AG10803 (cell line): ENCODE measurements at places on chromosomes 2 and 18.
A peak's percentile ranks its signal among the peaks of the same experiment; 100 is the strongest.

- no peak for DNase-seq
Observed at GRCh38 chr18:33157893-33158292, 282.6 kb downstream of the CCDC178 start.

GRCh38 chr18:50803592-50803991 lies 16.2 kb downstream of the MRO start:
- no peak for DNase-seq

GRCh38 chr2:168207851-168208250 lies 39.5 kb downstream of the STK39 start:
- no peak for DNase-seq

- DNase-seq = no peak
Observed at GRCh38 chr2:128358941-128359731, 40.5 kb upstream of the HS6ST1 start.

GRCh38 chr2:102703748-102704147 lies 58.1 kb upstream of the TMEM182 start:
- peak; percentile 19 for DNase-seq

DNA sequence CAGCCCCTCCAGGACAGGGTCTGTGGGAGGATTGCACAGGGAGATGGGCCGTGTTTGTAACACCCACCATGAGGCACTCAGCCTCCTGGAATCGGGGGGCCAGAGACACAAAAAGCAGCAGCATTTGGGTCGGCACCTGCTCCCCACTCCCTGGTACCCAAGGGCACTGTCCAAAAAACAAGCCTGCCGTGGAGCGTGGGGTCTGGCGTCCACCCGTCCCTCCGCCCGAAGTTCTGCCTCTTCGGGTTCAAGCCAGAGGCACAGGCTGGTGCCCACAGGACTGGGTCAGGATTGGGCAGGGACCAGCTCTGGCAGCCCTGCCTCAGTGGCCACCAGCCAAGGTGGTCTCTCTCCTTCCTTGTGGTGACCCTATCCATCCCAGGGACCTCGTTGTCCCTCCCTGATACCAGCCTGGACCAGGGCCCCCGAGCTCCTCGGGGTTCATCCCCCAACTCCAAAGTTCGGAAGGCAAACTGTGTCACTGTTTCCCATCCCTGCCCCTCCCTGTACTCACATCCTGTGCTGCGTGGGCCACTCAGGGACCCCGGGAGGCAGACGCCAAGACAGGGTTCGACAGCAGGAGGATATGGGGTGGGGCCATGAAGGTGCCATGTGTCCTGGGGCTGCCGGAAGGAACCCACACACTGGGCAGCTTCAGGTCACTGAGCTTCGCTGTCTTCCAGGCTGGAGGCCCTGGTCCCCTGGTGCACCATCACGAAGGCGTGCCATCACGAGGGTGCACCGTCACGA lies 126.0 kb upstream of the HDAC4 start:
- DNase-seq = no peak

DNA sequence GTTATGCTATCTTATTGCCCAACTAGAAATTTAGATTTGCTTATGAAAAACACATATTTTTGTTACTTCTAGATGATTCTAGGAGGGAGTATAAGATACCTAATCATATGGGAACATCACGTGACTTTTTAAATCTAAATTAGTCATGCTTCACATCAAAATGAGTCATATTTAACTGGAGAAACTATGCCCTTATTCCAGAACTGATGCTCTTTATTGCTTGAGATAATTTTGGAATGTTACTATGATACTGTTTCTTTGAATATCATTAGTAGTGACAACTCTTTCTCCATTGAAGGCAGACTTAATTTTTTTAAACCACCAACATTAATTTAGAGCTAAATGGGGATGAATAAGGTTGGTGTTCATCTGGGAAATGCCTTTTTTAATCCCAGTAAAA lies 19.9 kb upstream of the ELAC1 start:
- DNase-seq = no peak

GRCh38 chr18:31438402-31438801 lies 9.1 kb upstream of the DSG3 start:
- no peak for DNase-seq

- DNase-seq = peak; percentile 10
Observed at GRCh38 chr2:226792155-226792881, 7.3 kb downstream of the IRS1 start.

DNA sequence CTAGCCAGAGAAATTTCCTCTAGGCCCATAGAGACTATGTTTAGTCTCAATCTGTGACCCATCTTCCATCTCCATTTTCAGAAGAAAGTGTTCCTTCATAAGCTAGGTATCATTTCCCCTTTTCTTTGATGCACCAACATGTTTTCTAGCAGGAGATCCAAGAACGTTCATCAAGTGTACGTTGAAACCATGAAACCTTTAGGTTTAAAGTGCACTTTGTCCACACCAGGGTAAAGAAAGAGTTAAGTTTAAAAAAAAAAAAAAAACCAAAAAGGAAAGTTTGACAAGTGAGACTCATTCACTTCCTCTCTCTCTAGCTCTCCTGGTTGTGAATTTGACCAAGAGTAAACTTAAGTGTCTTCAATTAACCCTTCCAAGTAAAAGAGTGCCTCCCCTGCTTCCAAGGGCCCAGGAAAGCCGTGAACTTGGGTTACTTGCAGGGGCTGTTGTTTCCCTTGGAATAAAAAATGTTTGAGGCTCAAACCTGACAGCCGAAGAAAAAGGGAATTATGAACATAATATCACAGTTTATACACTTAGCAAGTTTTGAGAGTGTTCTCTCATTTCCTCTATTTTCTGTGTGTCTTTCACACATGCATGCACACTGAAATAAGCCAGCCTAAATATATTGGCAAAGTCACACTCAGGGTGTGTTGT lies 56.7 kb downstream of the LBH start:
- no peak for DNase-seq

DNA sequence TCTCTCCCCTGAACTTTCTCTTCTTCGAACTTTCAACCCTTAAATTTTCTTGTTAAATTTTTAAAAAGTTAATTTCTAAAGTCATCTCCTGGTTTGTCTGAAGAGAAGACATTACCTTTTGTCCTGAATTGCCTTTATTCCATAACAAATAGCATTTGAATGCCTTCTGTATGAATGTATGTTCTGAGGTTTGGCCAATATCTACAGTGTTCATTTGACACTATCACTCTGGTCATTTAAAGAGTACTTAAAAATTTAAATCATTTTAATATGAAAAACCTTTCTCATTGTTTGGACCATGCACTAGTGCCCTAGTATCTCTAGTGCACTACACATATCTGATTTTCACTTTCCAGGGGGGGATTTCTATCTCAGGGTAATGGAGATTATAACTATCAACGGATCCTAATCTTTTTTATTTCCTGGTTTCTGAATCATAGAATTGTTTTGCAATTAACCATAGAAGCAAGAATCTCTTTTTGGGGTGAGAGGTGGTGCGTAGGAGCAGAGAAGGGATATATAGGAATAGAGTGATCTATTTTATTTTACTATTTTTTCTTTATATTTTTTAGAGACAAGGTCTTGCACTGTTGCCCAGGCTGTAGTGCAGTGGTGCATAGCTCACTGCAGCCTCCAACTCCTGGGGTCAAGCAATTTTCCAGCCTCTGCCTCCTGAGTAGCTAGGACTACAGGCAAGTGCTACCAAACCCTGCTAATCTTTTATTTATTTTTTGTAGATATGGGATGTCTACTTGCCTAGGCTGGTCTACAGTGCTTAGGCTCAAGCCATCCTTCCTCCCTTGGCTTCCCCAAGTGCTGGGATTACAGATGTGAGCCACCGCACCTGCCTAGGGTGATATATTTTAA lies 25.5 kb downstream of the TANC1 start:
- DNase-seq = no peak

DNA sequence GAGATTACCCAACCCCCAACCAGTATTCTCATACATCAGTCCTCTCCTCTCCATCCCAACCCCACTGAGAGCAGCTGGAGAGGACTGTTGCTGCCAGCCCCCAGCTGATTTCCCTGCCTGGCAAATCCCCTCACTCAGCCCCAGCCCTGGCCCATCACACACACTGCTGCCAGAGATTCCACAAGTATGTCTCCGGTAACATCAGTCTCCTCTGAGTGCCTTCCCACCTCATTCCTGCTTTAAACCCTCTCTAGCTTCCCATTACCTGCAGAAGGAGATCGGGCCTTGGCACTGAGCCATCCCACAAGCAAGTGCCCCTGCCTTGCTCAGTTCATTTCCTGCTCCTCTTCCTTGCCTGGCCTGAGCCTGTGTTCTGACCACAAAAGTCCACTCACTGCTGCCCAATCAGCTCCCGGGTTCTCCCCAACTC lies 50.6 kb upstream of the ZFP36L2 start:
- DNase-seq = no peak

DNA sequence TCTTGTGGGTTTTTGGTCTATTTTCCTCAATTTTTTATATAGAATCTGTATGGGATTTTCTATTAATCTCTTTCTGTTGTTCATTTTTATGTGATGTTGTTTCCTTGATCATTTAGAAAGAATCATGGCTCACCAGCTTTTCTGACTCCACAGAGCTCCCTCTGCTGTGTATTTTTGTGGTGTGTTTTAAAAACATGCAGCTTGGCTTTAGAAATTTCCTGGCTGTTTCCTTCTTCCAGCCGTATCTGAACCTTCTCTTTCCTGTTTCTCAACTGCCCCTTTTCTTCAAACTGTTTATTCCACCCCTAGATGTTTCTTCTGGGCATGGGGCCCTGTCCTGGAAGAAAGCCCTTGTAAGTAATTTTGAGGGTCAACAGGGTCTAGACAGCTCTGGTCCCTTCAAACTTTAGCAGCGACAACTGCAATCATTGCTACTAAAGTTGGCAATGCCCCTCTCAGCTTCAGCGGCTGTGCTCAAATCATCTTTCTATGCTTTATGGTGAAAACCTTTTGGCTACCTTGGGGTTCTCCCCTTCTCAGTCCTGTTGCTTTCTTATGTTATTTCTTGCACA lies 17.6 kb upstream of the COPS8 start:
- DNase-seq = no peak

DNA sequence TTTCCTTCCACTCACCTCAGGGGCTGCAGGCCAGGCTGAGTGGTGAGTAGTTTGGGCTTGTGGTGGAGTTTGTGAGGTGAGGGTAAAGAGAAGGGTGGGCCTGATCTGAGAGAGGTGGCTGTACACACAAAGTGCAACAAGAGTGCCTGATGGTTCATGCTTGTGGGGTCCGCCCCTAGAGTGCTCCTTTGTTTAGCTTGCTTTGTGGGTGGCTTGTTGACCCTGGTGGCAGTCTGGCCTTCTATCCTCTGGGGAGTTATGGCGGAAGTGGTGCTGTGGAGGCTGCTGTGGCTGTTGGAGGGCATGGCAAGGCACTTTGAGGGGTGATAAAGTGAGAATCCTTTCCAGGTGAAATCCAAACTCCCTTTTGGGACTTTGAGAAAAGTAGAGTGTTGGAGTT lies 10.6 kb downstream of the UBE2F start:
- no peak for DNase-seq

- no peak for DNase-seq
Observed at GRCh38 chr2:46667945-46668344, 188.6 kb downstream of the TMEM247 start.

DNA sequence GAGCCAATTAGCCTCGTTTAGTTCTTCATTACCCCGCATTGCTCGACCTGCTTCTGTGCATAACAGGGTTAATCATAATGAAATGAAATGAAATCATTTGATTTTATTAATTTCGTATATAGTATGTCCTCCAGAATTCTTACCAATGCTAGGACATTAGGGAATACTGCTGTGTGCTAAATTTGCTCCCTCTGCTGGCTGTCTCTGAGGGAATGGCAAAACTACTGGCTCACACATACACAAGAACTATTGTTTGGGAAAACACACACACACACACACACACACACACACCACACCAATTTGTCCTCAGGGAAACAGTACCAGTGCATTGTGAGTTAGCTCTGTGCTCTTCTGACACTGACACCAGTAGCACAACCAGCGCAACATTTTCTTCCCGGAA lies 273.3 kb upstream of the TCF4 start:
- DNase-seq = peak; percentile 78

- no peak for DNase-seq
Observed at GRCh38 chr2:12173943-12174340, 427.5 kb downstream of the LPIN1 start.

- no peak for DNase-seq
Observed at GRCh38 chr2:239224199-239224570, 176.6 kb downstream of the HDAC4 start.

GRCh38 chr2:32564417-32565035 lies 63.3 kb upstream of the TTC27 start:
- no peak for DNase-seq

GRCh38 chr2:6312367-6312766 lies 553.3 kb downstream of the CMPK2 start:
- no peak for DNase-seq

DNA sequence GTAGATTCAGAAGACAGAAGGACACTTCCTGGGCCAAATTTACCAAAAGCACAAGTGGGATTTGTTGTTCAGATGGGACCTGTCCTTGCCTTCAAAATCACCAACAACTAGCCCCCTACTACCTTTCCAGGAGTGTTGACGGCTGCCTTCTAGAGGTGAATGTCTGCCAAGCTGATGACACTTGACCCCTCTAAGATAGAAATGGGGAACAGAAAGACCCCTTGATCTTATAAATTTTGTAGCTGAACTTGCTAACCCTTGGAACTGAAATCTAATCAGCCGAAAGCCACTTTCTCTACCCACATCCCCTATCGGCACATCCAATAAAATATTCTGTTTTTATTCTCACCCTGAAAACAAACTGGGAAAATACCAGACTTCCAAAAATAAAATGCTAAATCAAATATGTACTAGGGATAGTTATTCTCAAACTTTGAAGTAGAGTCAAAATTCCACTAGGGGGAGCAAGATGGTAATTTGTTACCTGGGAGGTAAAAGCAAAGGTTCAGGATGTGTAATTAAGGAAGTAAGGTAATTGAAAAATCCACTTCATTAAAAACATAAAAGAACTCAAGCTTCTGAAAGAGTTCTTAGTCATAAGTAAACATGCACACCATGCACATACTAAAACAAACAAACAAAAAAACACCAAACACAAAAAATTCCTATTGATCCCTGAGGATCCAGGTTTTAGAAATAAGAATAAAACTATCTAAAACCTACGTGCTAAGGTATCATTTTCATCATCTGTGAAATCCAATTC lies 119.2 kb downstream of the ANKRD44 start:
- DNase-seq = peak; percentile 33

DNA sequence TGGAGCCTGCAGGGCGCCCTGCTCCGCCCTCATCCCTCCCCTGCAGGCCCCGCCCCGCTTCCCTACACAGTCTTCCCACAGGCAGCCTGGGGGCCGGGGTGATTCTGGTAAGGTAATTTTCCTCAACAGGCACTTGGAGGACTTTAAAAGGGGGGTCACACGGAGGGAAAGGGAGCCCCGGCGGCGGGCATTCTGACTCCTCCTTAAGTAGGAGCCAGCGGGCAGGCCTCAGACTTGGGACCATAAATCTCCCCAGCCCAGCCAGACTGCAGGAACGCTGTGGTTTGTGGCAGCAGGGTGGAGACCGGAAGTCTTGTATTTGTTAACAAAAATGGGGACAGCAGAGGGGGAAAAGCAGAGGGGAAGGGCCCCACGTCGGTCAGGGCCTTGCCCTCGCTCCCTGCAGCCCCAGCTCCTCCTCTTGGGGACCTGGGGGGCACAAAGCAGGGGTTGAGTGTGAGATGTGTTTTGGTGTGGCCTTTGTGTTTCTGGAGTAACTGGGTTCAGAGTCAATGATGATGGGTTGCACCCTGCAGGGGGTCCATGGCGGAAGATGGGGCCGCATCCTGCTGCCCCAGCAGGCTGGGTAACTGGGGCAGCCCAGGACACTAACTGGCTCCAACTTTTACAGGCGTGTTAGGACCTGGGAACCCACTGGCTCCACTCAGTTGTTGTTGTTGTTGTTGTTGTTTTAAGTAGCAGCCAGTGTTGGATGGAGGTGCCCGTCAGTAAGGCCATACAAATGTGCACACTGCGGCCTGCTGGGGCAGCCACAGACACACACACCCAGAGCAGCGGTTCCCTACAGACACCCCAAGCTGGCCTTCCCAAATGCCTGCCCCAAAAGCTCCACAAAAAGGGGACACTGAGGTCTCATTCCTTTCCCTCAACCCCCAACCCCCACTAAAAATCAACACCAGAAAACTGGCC lies 27.7 kb downstream of the SMAD7 start:
- peak; percentile 96 for DNase-seq
